ENCODE measurements at places on chromosomes 2 and 18. TPM values are rescaled to one million over a fixed set of nuclear protein-coding genes. Genes with fewer than 3 reads are reported as not detected.
A peak's percentile ranks its signal among the peaks of the same experiment; 100 is the strongest.

DNA sequence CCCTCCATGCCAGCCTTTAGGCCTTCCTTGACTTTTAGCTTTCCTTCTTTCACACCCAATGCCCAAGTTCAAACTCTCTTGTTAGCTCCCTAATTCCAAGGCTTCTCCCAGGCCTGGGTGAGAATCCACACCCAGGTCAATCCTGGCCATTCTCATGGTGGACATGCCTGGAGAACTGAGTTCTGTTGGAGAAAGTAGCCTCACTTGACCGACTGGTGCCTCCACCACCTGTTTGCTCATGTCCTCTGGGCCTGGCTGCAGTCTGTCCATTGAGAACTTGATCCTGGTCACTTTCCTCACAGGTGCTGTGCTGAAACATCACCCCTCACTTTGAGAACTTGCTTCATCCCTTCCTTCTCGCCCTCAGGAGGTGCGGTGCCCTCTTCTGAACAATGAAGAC lies 189.1 kb upstream of the TWIST2 start:
- H3K36me3 ChIP-seq = no peaks in the 10 kb centered on the region
- DNase-seq = no peak
- no peak overlapping the region for H3K4me3 ChIP-seq
- H3K27me3 ChIP-seq = no peaks in the 10 kb centered on the region
- no peak overlapping the region for H3K27ac ChIP-seq

GRCh38 chr18:80105369-80106167 lies 3.5 kb upstream of the ADNP2 start:
- no peaks in the 10 kb centered on the region for H3K27me3 ChIP-seq
- no peak overlapping the region for H3K27ac ChIP-seq
- H3K4me1 ChIP-seq = peaks cover 23% of the 10 kb centered on the region
- no peak overlapping the region for H3K4me3 ChIP-seq
- no peak for DNase-seq

DNA sequence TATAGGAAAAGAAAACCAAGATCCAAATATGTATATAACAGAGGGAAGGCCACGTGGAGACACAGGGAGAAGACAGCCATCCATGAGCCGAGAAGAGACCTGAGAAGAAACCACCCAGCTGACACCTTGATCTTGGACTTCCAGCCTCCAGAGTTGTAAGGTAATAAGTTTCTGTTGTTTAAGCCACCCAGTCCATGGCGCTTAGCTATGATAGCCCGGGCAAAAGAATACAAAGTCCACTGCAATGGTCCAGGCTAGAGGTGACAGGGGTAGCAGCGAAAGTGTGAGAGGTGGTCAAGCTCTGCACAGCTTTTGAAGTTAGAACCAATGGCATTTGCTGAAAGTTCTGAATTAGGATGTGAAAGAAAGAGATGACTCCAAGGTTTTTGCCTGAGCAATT lies 2.8 kb downstream of the MYOM1 start:
- H3K27ac ChIP-seq = peak overlapping the region; percentile 94
- no peaks in the 10 kb centered on the region for H3K27me3 ChIP-seq
- no peak for DNase-seq

DNA sequence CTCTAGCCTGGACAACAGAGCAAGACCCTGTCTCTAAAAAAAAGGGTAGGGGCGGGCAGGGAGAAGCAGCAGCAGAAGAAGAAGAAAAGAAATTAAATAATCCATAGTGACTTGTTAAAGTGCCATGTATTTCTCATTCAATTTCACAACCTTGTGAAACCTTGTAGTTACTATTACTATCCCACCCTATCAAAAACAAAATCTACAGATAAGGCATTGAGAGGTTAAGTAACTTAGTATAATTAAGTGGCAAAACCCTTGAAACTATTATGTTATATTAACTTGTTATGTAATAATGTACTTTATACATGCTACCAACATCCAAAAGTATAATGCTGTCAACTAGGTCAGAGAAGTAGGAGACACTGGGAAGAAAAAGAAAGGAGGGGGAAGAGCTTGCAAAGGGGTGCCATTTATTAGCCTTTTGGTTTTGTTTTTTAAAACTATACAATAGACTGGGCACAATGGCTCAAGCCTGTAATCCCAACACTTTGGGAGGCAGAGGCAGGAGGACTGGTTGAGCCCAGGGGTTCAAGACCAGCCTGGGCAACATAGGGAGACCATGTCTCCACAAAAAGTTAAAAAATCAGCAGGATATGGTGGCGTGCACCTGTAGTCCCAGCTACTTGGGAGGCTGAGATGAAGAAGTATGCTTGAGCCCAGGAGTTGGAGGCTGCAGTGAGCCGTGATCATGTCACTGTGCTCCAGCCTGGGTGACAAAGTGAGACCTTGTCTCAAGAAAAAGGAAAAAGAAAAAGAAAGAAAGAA lies 11.3 kb downstream of the TLK1 start:
- H3K27ac ChIP-seq = no peak overlapping the region
- H3K27me3 ChIP-seq = no peaks in the 10 kb centered on the region
- H3K4me1 ChIP-seq = peaks cover 19% of the 10 kb centered on the region
- no peak overlapping the region for H3K4me3 ChIP-seq

DNA sequence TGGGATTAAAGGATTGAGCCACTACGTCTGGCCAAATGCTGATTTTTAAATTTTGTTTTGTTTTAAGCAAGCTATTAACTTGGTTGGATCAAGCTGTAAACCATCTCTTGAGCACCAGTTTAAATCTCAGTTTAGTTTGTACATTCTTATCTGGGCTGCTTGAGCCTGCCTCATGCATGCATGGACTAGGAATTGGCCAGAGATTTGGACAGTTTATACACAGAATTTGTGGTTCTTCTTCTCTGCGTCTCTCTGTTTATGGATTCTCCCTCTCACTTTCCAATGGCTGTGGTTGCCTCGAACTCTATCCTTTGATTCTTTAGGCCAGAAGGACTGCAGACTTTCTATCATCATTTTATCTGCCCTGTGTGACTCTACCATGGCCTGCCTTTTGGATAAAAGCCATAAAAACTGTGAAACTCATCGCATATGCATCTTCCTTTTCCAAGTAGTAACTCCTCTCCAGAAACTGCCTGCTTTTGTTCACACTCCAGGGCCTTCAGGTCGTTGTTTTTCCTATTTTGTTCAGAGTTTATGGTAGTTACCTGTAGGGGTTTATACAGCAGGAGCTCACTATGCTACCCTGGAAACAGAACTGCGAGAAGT lies 32.5 kb upstream of the PLB1 start:
- DNase-seq = no peak
- H3K4me1 ChIP-seq = no peaks in the 10 kb centered on the region
- H3K27ac ChIP-seq = no peak overlapping the region
- H3K36me3 ChIP-seq = no peaks in the 10 kb centered on the region

Gene TBC1D8
- total RNA-seq = 50.3 TPM

Measured in right atrium auricular region (tissue), 2 donors.